ENCODE measurements at places on chromosomes 11 and 22.

DNA sequence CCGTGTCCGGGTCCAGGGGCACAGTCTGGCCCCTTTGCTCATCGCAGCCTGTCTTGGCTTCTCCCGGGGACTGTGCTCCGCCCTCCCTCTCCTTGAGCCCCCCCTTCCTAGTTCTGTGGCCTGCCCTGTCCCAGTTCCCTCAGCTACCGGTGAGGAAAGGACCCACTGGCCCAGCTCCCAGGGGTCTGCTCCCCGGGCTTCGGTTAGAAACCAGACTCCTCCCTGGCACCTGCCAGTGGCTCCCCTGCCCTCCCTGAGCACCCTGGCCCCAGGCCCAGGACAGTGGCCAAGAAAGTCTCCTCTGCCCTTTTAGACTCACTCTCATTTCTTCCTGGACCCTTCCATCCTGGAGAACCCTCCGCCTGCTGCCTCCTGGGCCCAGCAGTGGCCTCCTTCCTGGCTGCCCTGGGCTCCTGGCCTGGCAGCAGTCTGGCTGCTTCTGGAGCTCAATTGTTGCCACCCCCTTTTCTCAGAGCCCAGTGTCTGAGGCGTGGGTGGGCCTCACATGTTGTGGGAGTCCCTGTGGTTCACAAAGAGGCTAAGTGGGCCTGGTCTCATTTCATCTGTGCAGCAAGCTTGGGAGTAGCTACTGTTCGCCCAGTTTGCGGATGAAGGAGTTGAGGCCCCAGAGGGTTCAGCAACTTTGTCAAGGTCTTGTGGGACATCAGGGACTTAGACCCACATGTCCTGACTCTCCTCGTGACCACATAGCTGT is 12.6 kb downstream of the PRDM11 start:
- no peak for DNase-seq

- DNase-seq: no peak
Observed at GRCh38 chr11:1506981-1507380, 20.4 kb upstream of the MOB2 start.

- DNase-seq: no peak
Observed at GRCh38 chr22:33477120-33478111, 419.2 kb upstream of the SYN3 start.

DNA sequence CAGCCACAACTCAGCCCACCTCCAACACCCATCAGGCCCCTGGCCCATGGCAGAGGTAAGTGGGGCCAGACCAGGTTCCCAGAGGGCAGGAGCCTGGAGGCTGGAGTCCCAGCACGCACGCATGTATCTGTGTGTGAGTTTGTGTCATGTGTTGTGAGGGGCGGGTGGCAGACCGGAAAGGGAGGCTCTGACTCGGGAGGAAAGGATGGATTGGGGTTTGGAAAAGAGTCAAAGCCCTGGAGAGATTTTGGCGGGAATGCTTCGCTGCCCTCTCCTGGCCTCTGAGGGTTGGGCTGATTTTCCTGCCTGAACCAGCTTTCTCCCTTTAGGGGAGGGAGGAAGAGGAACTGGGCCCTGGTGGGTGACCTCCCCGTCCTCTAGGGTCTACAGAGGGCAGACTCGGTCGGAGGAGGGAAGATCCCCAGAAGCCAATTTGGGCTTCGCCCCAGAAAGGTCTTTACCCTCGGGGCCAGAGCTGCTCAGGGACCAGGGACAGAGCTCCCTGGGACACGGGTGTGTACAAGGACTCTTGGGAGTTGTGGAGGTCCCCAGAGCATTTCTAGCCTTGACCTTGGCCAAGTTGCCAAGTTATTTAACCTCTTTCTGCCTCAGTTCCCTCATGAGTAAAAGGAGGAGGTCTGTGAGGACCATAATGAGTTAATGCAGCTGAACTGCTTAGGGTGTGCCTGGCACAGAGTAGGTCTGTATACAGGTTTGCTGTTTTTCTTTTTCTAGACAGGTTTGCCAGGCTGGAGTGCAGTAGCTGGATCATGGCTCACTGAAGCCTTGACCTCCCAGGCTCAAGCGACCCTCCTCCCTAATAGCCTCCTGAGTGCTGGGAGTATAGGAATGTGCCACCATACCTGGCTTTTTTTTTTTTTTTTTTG is 6.9 kb downstream of the C11orf68 start:
- peak; percentile 87 for DNase-seq

DNA sequence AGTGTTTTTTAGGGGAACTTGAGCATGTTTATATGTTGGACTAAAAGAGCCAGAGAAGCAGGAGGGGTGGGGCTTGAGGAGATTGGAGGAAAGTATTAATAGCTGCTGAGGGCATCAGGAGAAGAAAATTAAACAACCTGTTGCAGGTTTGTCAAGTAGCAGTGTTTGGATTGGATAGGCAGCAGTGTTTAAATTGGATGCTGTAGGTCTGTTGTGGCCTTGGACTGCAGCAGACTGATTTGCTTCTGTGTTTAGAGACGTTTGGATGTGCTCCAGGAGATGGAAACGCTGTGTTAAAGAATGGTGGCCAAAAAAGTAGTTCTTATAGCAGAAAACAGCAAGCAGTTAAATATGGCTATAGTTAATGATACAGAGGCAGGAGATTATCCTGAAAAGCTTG is 5.7 kb downstream of the EIF3L start:
- DNase-seq: no peak

DNA sequence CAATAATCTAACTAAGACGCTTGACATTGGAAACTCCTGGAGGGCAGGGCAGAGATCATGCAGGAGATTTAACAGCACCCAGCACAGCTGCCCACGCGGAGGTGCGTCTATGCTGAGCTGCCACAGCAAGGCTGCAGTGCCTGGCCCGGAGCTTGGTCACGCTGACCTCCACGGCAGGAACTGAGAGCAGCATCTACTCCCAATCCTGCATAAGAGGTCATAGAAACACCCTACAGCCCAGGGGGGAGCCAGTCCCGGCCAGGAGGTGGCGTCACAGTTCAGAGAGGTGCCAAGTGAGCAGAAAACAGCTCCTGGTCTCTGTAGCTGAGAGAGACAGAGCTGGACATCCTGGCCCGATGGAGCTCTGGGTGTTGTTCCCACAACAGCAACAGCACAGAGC is 121.1 kb upstream of the TMEM45B start:
- DNase-seq: peak; percentile 51

DNA sequence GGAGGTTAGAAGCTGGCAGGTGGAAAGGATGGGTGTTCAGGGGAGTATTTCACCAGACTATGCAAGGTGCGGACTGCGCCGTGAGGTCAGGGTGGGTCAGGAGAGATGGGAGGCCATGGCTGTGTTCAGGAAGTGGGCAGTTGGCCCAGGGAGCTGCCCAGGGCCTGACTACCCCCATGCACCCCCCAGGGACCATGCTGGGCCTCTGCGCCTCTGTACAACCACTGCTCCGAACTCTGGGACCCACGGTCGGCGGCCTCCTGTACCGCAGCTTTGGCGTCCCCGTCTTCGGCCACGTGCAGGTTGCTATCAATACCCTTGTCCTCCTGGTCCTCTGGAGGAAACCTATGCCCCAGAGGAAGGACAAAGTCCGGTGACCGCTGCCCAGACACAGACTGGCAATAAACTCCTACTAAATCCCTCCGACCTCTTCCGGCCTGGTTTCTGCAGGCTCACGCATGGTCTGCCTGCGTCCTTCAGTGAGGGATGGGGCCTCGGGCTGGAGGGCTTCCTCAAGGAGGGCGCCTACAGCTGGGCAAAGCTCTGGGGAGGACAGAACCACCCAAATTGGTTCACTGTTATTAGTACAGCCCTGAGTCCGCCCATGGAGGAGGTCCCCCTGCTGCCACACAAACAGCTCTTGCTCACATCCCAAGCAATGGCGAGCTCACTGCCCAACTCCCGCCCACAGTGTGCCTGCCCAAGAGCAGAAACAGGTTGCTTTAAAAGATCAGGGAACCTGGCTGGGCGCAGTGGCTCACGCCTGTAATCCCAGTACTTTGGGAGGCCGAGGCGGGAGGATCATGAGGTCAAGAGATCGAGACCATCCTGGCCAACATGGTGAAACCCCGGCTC is 4.2 kb downstream of the PHLDA2 start:
- DNase-seq: peak; percentile 66

DNA sequence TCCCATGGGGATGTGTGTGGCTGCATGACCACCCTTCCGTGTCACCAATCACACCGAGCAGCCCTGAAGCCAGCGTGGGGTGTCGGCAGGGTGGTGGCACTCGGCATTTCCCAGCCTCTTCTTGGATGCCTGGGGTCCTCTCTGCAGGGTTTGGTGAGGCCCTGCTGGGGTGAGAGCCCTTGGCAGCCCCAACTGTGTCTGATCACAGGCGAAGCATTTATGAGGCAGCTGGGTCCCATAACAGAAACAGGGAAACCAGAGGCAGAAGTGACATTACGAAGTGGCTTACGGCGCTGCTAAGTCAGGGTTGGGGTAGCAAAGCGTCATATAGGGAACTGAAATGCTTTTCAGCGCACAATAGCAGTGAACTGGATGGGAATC is 92.3 kb upstream of the SEPTIN5 start:
- DNase-seq: no peak

DNA sequence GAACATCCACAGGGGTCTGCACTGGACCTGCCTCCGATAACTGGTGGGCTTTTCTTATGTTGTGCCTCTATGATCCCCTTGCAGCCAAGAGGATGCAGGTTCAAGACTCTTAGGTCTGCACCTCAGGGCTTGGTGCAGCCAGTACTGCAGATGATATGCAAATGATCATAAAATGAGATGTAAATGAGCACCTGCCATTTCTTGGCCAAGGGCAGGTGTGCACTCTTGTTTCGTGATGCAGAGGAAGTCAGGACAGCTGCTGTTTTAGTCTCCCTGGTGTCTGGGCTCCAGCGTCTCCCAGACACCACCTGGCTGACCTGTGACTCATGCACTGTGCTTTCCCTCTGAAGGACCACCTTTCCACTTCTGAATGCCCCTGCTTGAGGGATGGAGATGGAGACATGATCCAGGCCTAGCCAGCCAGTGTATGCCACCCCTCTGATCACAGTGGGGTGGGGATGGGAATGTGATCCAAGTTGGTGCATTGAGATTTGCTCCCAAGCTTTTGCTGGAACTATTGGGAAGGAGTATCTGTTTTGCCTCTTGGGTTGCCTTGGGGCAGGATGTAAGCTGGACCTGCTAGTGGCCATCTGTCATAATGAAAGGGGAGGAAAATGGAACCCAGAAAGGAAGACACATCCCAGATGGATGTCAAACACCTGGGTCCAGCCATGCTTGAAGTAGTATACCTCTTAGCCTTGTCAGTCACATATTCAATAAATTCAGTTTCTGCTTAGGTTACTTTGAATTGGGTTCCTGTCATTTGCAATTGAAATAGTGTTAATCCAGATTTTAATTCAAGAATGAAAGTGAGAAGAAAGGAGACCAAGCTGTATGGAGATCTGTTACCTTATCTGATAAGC is 3.3 kb upstream of the KCNJ11 start:
- DNase-seq: no peak

GRCh38 chr11:132627981-132628380 is 904.3 kb downstream of the OPCML start:
- no peak for DNase-seq

DNA sequence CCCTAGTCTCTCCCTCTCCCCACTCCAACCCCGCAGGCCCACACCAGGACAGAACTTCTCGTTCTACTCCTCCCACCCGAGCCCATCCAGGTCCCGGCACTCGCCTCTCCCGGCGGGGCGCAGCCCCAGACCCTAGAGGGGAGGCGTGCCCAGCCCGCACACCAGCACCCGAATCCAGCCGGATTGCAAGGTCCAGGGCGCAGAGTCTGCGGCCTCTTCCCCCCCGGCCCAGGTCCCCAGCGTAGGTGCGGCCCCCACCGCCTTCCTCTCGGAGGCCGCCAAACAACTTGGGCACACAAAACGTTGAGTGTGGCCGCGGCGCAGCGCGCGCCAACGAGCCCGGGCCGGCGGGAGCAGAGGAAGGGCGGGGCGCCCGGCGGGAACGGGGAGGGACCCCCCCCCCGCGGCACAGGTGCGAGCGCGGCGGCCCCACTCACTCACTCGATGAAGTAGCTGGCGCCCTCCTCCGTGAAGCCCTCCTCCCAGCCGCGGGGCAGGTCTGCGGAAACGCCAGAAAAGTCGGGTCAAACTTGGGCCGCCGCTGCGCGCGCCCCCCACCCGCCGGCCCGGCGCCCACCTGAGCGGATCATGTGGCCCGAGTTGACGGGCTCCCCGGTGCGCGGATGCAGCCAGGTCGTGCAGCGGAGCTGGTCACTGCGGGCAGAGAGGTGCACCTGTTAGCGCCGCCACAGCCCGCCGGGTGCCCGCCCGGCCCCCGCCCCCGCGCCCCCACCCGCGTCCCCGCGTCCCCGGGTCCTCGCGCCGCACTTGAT is 480 bp downstream of the PLEKHA7 start:
- DNase-seq: peak; percentile 45

All from 8988T (cell line).